ENCODE measurements at places on chromosomes 12 and 14. TPM values are rescaled to one million over a fixed set of nuclear protein-coding genes. Genes with fewer than 3 reads are reported as not detected.
A peak's percentile ranks its signal among the peaks of the same experiment; 100 is the strongest.

SH2B3 gene
- 10.7 TPM for total RNA-seq

BTBD7 gene
- total RNA-seq, result 14.2 TPM

CLEC14A gene
- 6.4 TPM for total RNA-seq

DNA sequence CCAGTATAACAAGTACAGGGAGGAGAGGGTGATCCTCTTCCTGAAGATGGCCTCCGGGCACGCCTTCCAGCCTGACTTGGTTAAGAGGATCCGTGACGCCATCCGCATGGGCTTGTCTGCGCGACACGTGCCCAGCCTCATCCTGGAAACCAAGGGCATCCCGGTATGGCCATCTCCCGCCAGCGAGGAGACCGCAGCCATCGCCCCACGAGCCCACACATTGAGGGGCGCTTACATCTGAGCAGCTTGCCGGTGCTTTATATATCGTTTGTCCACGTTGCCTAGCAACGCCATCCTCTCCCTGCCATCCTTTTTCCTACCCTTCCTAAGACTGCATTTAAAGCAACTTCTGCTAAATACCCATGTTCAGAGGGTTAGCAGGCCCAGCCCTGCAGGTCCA lies 71.5 kb downstream of the AACS start:
- no peak overlapping the region for H3K27ac ChIP-seq
- DNase-seq, result no peak
- no peak overlapping the region for H3K4me3 ChIP-seq
- H3K27me3 ChIP-seq, result no peaks in the 10 kb centered on the region
- no peaks in the 10 kb centered on the region for H3K4me1 ChIP-seq

SCNN1A gene
- total RNA-seq, result 0.47 TPM

CDKN3 gene
- total RNA-seq, result 0.50 TPM

PRR4 gene
- total RNA-seq, result 0.56 TPM

DNA sequence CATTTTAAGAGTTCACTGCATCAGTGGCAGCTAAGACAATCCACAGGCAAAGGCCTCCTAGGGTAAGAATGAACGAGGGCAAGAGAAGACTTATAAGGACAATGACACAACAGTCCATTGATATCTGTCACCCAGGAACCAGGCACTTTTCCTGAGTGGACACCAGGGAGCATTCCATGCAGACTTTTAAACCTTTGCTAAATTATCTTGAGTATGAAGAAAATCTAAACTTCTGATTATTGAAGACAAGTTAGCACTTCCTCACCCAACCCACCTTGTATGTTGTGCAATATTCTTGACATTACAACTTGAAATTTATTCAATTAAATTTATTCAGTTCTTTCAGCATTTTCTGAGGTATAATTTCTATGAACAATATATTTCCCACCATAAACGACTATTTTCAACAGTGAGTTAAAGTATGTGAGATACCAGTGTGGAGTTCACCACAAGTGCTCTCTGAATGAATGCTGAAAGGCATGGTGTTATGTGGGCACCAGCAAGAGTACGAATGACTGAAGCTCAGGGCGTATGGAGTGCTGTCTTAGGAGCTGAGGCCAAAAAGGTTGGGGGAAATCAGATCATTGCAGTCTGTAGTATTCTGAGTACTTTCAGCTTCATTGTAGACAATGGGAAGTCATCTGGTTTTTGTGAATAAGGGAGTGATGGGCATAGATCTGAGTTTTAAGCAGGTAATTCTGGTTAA lies 124.3 kb upstream of the LMNTD1 start:
- no peaks in the 10 kb centered on the region for H3K27me3 ChIP-seq
- no peaks in the 10 kb centered on the region for H3K4me1 ChIP-seq
- H3K36me3 ChIP-seq, result no peaks in the 10 kb centered on the region
- no peak for DNase-seq
- H3K4me3 ChIP-seq, result no peak overlapping the region
- no peak overlapping the region for H3K27ac ChIP-seq

- H3K27me3 ChIP-seq, result no peaks in the 10 kb centered on the region
- no peak overlapping the region for H3K4me3 ChIP-seq
- DNase-seq, result no peak
Measured at GRCh38 chr14:99741227-99741976, 51.8 kb upstream of the EML1 start.

KRT8 gene
- 171 TPM for total RNA-seq

APOF gene
- total RNA-seq, result 11.9 TPM

GRCh38 chr14:104349950-104350349 lies 211.6 kb downstream of the KIF26A start:
- DNase-seq, result no peak
- H3K4me1 ChIP-seq, result no peaks in the 10 kb centered on the region
- no peak overlapping the region for H3K27ac ChIP-seq

- H3K4me3 ChIP-seq, result peak overlapping the region; percentile 92
- H3K27me3 ChIP-seq, result no peaks in the 10 kb centered on the region
- H3K27ac ChIP-seq, result no peak overlapping the region
- no peak for DNase-seq
- H3K4me1 ChIP-seq, result peaks cover 19% of the 10 kb centered on the region
- H3K36me3 ChIP-seq, result peaks cover 31% of the 10 kb centered on the region
Measured at GRCh38 chr12:108515916-108516315, 839 bp downstream of the FICD start.

BMP4 gene
- 4.2 TPM for total RNA-seq

DNA sequence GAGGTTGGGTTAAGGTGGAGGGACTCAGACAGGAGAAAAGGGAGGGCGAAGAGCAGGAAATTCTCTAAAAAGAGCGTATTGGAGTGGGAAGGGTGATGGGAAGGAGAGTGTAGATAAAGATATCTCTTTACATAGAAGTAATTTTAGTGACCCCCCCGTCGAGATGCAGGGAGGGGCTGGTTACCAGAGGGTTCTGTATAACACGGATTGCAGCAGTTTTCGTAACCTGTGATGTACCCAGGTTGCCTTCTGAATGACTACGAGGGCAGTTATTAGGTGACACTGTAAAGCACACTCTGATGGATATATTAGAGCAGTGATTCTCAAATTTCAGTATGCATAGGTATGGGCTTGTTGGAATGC lies 443 bp downstream of the DNAL1 start:
- peaks cover 12% of the 10 kb centered on the region for H3K4me1 ChIP-seq
- peak overlapping the region; percentile 36 for H3K27ac ChIP-seq
- no peaks in the 10 kb centered on the region for H3K27me3 ChIP-seq
- H3K36me3 ChIP-seq, result no peaks in the 10 kb centered on the region
- H3K4me3 ChIP-seq, result peak overlapping the region; percentile 99
- no peak for DNase-seq

DNAJC22 gene
- total RNA-seq, result 49.4 TPM

PTPRO gene
- total RNA-seq, result 1.3 TPM

SLC5A8 gene
- total RNA-seq, result not detected

DNA sequence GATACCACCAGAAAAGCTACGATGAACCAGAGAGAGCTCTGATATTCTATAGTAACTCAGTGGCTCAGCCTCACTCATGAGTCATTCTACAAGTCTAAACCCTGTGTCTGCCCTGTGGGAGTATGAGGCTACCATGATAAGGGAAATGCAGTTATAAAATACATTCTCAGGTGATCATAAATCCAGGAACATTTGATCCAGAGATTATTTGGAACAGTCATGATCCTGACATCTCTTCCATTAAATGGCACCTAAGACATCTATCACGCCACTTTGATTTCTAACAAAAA lies 202.6 kb upstream of the RASSF8 start:
- H3K27ac ChIP-seq, result no peak overlapping the region
- no peak overlapping the region for H3K4me3 ChIP-seq
- no peaks in the 10 kb centered on the region for H3K27me3 ChIP-seq
- H3K36me3 ChIP-seq, result no peaks in the 10 kb centered on the region
- peaks cover 6% of the 10 kb centered on the region for H3K4me1 ChIP-seq
- DNase-seq, result no peak

DNA sequence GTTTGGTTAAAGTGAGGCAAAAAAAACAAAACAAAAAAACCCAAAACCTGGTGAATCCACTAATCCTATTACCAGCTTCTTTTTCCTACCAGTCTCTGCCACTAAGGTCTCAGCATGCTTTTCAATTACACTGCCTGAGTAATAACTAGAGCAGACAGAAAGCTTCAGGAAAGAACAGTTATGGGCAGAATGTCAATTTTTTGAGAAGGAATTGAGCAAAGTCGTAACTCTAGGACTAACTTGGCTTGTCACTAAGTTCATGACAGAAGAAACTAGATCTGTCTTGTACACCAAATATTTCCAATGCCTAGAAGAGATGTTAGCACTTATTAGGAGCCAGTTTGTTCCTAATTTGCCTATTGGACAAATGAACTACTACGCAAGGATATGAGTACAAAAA lies 148.8 kb upstream of the CNOT2 start:
- H3K36me3 ChIP-seq, result no peaks in the 10 kb centered on the region
- no peaks in the 10 kb centered on the region for H3K4me1 ChIP-seq
- no peak for DNase-seq
- no peak overlapping the region for H3K4me3 ChIP-seq
- H3K27ac ChIP-seq, result no peak overlapping the region
- H3K27me3 ChIP-seq, result no peaks in the 10 kb centered on the region

All from liver (tissue), 10 donors.